Stimulated activated CD8-positive, alpha-beta memory T cell treated with anti-CD3 and anti-CD28 coated beads, Interleukin-12 subunit alpha, Interleukin-12 subunit beta, amount 100 ng/mL, for 4 hours (primary cell): ENCODE measurements at places on chromosomes 2 and 18.

DNA sequence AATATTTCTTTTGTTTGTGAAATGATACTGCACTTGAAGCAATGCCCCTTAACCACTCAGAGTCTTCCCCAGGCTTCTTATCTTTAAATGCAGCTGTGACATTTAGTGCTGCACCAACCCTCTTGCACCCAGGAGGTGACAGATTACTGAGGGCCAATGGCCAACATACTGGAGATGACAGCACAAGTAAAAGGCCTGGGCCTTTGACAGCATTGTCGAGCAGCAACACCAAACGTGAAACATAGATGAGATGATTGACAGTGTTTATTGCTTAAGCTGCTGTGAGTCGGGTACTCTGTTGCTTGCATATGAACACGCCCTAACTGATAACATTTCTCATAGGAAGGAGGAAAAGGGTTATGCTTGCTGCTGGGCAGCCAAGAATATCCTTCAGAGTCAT lies 80.3 kb downstream of the THNSL2 start:
- no peak for DNase-seq

- no peak for DNase-seq
Measured at GRCh38 chr18:56952026-56952425, 194.9 kb upstream of the BOD1L2 start.

DNA sequence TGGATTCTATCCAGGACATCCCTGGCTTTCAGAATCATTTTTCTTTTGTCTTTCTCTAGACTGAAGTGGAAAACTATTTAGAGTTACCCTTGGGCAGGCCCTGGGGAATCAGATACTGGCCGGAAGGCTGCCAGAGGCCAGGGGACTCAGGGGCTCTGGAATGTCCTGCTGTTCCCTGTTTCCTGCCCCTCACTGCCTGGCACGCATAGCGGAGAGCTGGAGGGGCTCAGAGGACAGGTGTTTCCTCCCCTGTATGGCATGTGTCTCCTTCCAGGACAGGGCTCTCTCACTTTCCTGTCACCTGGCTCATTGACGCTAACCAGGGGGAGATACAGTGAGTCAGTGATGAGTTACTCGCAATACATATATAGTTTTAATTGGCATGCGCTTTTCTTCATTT lies 38.8 kb downstream of the DYSF start:
- no peak for DNase-seq

DNA sequence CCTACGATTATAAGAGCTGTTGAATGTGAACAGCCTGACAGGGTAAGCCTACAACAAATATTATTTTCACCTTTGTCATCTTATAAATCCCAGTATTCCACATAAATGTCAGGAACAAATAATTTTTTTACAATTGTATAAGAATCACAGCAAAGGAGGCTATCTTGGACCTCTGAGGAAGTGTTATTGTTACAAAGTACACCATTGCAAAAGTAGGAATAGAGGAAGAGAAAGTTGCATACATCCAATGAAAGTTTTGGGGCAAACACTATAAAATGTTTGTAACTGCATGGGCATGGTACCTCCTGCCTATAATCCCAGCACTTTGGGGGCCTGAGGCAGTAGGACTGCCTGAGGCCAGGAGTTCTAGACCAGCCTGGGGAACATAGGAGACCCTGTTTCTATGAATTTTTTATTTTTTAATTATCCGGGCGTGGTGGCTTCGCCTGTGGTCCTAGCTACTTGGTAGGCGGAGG lies 715 bp upstream of the MEMO1 start:
- no peak for DNase-seq

DNA sequence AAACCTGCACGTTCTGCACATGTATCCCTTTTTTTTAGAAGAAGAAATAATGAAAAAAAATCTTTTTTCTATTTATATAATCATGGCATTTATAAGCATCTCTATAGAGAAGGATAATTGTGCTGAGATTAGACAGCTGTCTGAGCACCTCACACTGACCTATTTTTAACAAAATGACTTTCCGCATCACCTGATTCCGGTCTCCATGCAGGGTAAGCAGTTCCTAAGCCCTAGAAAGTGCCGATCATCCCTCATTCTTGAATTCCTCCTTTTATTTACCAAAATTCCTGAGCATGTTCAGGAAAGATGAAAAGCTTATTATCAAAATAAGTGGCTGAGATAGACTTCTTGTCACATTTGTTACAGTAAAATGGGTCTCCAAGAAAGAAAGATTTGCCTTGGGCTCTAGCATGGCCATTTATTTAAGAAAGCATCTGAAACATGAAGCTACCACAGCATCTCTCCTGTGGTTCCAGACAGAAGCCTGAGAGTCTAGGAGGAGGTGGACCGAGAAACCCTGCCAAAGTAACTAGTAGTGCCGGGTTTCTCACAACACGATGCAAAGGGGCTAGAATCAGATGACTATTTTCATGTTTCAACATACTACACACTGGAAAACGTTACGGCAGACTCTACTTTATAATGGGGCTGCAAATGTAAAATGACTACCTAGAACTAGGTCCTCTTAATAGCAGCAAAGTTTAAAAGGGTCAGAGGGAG lies 670 bp downstream of the GKN1 start:
- no peak for DNase-seq

- no peak for DNase-seq
Measured at GRCh38 chr2:218716070-218716469, 5.4 kb downstream of the TTLL4 start.

DNA sequence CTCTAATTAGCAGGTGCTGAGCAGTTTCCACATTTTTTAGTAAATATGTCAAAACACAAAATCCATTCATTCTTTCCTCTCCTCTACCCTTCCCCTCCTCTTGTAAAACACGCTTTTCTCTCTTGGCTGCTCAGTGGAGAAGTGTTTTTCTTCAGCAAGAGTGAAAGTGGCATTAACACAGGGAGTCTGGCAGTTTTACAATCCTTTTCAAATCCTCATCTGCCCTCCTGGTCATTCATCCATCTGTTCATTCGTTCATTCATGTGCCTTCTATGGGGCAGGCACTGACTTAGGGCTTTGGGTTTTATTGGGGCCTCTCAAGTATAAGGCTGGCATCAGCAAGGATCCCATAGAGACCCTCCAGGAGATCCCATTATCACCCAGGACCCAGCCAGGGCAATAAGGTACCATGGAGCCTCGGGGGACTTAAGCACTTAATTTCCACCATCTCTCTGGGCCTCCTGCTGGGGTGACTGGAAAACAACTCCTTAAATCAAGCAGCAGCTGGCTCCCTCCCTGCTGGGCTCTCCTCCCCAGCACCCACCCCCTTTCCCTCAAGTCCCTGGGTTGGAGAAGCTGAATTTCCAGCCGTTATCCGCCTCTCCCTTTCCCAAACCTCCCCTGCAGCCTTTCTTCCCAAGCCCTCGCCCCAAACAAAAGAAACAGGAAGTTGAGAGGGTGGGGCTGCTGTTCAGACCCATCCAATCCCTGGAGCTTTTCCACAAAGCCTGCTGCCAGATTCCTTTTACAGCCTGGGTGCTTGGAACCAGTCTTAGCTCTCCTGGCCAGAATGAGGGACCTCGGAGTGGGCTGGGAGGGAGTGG lies 32.6 kb downstream of the MARCHF4 start:
- no peak for DNase-seq

DNA sequence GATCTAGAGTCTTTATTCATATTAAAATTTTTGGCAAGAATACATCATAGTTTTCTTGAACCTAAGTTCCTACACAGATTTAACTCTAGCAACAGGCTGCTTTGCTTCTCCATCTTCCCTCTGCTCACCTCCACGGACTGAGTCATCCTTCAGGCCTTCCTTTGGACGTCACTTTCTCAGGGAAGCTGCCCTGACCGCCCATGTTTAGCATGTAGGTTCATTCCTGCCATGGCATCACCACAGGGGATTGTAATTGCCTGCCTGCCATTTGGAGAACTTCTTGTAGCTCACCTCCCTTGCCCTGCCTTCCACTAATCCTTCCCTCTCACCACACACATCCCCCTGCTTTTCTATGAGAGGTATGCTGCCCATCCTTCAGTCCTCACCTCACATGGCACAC lies 43.9 kb upstream of the B3GNT2 start:
- DNase-seq, result no peak

DNA sequence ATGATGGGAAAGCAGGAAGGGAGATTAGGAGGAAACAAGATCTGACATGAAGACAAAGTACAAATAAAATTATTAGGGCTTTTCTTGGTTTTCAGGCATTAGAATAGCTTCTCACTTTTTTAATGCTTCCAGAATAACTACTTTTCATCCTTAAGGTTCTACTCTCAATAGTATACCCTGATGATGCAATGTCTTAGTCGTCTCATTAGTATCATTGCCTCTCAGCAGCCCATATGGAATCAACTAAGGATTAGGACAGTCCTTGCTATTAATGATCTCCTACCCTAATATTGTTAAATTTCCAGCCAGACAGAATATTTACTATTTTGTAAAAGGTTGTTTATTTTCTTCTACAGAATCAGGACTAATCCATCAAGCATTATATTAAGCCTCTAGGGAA lies 55.9 kb downstream of the RELCH start:
- no peak for DNase-seq

DNA sequence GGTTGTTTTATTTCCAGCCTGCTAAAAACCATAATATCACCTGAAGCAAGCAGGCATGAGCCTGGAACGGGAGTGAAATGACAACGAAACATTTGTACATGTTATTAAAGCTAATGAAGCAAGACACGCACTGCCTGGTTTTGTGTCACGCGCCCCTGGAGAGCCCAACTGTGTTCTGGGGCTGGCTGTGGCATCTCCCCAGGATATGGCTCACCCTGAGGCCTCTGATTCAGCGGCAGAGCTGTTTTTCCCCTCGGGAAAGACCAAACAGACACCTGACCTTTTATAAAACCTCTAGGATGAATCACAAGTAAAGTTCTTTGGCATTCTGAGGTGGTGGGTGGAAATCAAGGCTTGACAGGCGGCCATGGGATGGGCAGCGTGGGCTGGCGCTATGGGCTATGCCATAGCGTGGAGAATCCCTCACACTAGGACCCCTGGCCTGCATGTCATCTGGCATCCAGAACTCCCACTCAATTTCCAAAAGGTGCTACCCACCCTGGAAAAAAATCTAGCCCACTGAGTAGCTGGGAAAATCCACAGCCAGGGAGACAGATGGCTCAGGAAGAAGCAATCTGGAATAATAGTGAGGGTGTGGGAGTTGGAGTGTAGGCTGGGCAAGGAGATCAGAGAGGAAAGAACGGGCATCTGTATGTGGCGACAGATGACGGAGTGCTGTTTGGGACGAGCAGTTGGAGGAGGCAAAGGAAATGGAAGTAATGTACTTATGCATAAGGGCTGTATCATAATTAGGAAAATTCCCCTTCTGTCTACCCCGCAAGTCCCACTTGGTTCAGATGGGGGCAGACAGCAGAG lies 262.0 kb downstream of the AFF3 start:
- no peak for DNase-seq

DNA sequence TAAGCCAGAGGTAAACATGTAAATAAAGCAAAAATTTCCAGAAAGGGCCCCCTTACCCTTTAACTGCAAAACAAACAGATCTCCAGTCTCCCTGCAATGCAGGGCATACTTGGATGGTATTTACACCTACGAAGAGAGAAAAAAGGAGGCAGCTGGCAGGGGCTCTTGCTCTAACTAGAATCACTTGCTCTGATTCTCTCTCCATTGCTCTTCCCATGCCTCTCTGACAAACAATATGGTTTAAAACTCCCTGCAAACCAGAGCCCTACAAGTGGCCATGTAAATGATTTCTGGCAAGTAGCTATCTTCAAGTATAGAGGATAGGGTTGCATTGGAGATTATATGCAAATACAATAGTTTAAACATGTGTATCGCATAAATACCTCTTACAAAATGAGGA lies 35.9 kb downstream of the SF3B1 start:
- DNase-seq, result no peak

GRCh38 chr2:167487728-167488127 lies 599.4 kb downstream of the XIRP2 start:
- no peak for DNase-seq

- DNase-seq, result no peak
Measured at GRCh38 chr2:21422050-21422449, 298.3 kb downstream of the TDRD15 start.

DNA sequence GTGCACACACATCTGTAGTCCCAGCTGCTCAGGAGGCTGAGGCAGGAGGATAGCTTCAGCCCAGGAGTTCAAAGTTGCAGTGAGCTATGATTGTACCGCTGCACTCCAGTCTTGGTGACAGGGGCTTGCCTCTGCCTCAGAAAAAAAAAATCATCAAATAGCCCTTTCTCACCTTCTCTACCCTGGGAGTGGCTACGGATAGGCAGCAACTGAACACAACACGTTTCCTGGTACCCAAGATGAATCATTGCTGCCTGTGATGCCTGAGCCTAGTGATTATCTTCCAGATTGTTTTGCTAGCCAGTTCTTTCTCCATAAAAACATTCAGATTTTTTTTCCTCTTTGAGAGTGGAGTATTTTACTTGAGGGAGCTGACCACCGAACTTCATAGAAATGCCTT lies 13.5 kb downstream of the INPP4A start:
- DNase-seq, result no peak

- no peak for DNase-seq
Measured at GRCh38 chr2:44056947-44057346, 61.2 kb upstream of the LRPPRC start.

DNA sequence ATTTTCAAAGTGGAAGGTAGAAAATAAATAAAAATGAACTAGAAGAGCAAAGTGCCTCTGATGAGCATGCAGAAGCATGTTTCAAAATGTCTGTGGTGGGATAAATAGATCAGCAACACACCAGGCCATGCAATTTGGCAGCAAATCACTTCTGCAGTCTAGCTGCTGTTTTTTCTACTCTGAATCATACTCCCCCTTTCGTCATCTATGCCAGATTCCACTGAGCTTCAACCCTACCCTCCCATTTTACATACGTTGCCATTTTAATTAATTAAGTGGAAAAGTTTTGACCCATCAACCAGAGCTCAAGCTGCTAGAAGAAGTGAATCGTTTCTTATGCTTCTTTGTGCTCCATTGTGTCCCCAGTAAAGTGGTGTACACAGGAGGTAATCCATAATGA lies 79.3 kb downstream of the NRXN1 start:
- DNase-seq, result no peak

DNA sequence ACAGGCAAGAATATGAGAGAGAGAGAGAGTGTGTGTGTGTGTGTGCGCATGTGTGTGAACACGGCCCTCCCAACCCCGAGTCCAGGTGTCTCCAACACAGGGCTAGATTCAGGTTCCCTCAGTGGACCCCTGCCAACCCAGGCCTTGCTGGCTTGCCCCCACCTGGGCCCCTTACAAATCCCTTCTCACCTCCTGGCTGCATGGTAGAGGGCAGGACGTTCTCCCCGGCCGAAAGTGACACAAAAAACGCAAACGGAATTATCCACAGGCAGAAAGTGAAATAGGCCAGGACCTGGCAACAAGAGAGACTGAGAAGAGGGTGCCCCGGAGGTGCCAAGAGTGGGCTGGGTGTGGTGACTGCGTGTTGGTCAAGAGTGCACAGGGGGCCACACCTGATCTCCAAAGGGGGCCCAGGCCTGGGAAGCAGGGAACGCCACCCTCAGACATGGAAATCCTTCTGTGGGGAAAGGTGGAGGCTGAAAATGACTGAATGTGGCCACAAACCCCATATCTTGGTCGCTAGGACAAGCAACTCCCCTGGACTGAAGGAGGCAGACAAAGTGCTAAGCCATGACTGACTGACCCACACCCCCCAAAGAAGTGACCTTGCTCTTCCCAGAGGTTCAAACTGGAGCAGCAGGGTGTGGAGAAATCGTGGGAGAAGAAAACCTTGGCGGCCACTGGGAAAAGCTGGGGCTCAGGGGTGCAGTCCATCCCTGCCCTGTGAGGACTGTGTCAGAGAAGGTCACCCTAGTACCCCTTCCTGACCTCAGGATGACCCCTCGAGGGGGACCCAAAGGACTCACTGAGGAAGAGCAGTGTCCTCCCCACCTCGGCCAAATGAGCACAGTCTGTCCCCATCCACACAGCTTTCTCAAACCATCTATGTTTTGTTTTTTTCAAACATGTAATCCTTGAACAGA lies 5.7 kb downstream of the TEX261 start:
- no peak for DNase-seq
